ENCODE measurements at places on chromosomes 12 and 14.
A peak's percentile ranks its signal among the peaks of the same experiment; 100 is the strongest.

DNA sequence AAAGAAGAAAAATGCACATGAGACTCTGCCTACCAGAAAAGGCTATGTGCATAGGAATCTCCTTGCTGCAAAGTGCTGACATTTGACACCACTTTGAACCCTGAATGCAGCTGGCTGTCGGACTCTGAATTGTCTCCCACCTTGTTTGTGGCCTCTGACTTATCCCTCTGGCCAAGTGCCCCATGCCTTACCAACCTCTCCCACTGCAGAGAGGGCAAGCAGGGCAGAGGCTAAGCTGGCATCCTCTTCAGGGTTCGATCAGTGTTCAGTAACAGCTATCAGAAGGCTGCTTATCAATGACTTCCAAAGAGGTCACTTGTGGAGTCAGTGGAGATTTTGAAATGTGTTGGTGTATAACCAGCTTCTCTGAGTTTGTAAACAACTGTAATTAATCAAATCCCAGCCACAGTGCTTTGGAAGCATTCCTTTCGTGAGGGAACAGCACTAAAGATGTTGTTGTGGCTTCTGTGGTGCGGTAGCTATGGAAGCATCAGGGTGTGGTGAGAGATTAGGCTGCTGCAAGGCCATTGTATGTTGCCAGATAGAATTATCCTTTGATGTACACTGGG is 22.6 kb upstream of the BMP4 start:
- DNase-seq = no peak

GRCh38 chr14:69572030-69572840 is 2.4 kb downstream of the CCDC177 start:
- no peak for DNase-seq

- DNase-seq = no peak
Observed at GRCh38 chr12:65961190-65962035, 137.1 kb downstream of the HMGA2 start.

DNA sequence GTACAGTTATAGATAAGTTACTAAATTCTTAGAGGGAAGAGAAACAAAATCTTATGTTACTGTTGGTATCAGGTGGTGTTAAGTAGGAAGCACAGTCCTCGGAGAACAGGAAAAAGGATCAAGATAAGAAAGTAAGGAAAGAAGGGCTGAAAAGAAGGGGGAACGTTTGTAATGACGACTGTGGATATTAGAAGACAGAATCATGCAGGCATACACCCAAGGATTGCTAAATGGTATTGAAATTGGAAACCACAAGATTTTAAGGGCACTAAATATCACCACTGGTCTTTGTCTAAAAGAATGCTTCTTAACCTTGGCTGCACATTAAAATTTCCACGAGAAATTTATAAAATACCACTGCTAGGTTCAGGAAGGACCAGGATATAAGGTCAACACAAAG is 34.1 kb upstream of the ERGIC2 start:
- no peak for DNase-seq

DNA sequence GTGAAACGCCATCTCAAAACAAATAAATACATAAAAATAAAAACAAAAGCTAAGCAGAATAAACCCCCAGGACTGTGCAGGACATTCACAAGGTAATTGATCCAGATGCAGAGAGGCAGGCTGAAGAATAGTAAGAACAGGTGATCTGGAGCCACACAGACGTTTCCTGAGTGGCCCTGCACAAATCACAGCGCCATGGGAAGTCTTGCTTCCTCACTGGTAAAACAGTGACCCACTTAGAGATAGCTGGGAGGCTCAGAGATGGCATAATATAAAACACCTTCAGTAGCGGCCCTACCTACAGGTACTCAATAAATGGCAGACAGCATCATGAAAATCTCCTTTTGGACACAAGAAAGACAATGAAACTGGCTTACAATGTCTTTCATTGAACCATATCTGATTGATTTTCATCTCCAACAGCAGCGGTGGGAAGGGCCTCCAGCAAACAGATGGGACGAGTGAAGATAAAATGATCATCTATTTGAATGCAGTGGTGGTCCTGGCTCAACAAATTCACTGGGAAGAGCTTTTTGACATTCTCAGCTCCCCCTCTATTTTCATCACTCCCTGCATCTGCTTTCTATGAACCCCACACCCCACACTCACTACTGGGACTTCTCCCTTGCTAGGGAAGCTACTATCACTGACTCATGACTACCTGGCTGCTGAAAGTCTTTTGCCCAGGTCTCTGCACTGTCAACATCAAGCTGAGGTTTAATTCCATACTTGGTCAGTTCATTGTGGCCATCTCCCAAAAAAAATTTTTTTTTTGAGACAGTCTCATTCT is 63.9 kb downstream of the FOXN3 start:
- DNase-seq = no peak

GRCh38 chr12:125978286-125978685 is 913.1 kb downstream of the AACS start:
- DNase-seq = no peak

DNA sequence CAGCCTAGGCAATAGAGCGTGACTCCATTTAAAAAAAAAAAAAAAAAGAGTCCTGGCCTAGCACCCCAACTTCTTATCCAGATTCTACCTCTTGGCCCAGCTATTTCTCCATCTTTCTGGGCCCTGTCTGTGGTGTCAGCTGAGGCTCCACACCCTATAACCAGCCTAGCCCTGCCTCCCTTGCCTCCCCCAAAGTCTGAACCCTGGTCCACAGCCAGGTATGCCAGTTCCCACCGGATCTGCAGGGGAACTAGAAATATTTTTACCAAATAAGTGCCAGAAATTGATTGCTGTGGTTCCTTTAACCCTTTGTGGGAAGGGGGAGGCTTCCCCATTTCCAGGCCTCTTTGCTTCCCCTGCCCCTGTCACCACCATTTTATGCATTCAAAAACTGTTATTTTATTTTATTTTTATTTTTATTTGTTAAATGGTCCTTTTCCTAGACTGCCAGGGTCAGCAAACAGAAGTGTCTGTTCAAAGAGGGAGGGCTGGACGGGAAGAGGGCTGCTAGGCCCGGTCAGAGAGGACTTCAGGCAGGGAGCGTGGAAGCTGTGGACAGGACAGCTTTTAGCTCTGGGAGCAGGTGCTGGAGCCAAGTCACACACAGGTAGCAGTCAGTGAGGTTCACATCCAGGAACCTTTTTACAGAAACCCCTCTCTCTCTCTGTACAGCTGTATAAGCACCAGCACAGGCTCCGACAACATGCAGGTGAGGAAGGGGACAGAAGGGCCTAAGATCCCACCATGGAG is 23.2 kb downstream of the TTC9 start:
- DNase-seq = no peak

- no peak for DNase-seq
Observed at GRCh38 chr14:104102282-104102914, 16.9 kb downstream of the ASPG start.

DNA sequence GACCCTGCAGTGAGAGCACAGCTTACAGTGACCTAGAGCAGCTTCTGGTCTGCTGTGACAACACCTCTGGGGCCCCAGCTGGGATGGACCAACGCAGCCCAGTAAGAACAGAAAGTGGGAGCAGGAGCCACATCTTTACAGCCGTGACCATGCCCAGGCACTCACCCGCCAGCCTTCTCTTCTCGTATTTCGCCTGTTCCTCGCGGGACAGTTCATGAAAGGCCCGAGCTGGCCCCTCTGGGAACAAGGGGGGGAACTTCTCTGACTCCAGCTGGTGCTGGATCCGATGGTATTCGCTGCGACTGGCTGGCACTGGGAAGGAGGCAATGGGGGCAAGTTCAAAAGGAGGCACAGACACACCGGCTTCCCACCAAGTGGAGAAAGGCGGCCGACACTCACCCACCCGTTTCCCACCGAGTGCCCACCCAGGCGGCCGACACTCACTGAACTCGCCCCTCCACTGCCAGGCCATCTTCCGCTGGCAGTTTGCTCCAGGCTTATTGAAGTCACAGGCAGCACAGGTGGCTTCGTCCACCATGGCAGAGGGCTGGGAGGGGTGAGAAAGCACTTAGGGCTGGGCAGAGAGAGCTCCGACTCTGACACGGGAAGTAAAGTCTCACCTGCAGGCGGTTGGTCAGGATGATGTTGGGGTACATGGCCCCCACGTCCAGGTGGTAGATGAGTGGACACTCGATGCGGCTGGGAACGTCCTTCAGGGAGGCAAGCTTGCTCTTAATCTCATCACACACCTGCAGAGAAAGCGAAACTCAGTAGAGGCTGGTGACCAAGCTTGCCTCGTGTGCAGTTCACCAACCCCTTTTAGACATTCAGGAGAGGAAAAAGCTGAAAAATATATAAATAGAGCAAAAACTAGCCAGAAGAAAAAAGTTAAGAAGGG is 18.7 kb downstream of the POLE start:
- no peak for DNase-seq

GRCh38 chr14:74042296-74042695 is 23.1 kb downstream of the BBOF1 start:
- no peak for DNase-seq

DNA sequence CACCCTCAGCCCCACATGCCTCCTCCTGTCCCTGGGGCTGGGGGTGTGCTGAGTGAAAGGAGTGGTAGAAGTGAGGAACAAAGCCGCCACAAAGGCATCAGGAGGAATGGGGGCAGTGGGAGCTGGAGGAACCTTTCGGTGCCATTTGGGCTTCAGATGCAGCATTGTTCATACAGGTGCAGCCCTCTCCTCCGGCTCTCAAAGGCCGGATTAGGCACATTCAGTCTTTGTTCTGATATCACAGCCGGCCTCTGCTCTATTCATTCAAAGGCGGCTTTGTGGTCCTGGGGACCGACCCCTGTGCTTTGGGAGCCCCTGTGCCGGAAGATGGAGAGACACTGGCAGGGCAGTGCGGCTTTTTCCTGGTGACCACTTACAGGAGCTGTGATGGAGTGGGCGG is 53.2 kb downstream of the SMOC1 start:
- DNase-seq = no peak

- peak; percentile 63 for DNase-seq
Observed at GRCh38 chr14:77094672-77095284, 3.3 kb upstream of the CIPC start.

Data from activated CD8-positive, alpha-beta memory T cell treated with anti-CD3 and anti-CD28 coated beads for 4 hours (primary cell).